ENCODE measurements at places on chromosomes 1 and 21. TPM values are rescaled to one million over a fixed set of nuclear protein-coding genes. Genes with fewer than 3 reads are reported as not detected.

The VHLL gene
- 0.29 TPM for total RNA-seq

The C8A gene
- not detected for total RNA-seq

The KIAA0040 gene
- 0.66 TPM for total RNA-seq

The REN gene
- 0.29 TPM for total RNA-seq

The MAP1LC3C gene
- total RNA-seq: 0.22 TPM

The MMP23B gene
- 12.9 TPM for total RNA-seq

The MR1 gene
- 4.9 TPM for total RNA-seq

The EPHX1 gene
- total RNA-seq: 29.5 TPM

The ZNF648 gene
- total RNA-seq: under 0.01 TPM

The PRAMEF9 gene
- total RNA-seq: not detected

The KRTAP10-9 gene
- not detected for total RNA-seq

The PRKAA2 gene
- 0.22 TPM for total RNA-seq

The TAS1R1 gene
- under 0.01 TPM for total RNA-seq

The COA7 gene
- total RNA-seq: 17.2 TPM

The PPP1R12B gene
- 20.5 TPM for total RNA-seq

The TEX38 gene
- not detected for total RNA-seq

The IGSF9 gene
- total RNA-seq: not detected

The SLC22A15 gene
- total RNA-seq: 8.4 TPM

The B3GALT5 gene
- total RNA-seq: 2.6 TPM

The PCAT6 gene
- 0.86 TPM for total RNA-seq

The CDCA8 gene
- total RNA-seq: 34.8 TPM

The CFAP126 gene
- total RNA-seq: not detected

The ETV3L gene
- total RNA-seq: not detected

The BARHL2 gene
- not detected for total RNA-seq

The OR2L2 gene
- total RNA-seq: not detected

The CFHR4 gene
- total RNA-seq: not detected

The ROR1 gene
- total RNA-seq: 13.6 TPM

The MYCL gene
- 0.44 TPM for total RNA-seq

The ZNF593OS gene
- not detected for total RNA-seq

The CHAF1B gene
- 7.7 TPM for total RNA-seq

Measured in placental pericyte (primary cell).